HuH-7.5 (cell line): ENCODE measurements at places on chromosomes 5 and 9.

DNA sequence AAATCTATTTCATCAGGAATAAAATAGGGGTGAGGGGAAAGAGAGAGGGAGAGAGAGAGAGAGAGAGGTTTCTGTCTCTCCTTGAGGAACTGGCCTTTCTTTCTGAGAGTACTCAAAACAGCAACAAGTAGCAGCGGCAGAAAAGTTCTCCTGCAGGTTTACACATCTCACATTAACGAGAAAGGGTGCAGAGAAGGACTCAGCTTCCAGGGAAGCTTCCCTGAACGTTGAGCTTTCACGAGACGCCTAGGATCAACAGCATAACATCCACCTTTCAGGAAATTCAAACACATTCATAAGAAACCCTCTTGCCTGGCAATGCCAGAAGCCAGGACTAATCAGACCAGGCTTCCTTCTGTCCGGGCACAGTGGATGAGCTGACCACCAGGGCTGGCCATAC, 162.9 kb downstream of the ZDHHC21 start:
- no peak for DNase-seq

DNA sequence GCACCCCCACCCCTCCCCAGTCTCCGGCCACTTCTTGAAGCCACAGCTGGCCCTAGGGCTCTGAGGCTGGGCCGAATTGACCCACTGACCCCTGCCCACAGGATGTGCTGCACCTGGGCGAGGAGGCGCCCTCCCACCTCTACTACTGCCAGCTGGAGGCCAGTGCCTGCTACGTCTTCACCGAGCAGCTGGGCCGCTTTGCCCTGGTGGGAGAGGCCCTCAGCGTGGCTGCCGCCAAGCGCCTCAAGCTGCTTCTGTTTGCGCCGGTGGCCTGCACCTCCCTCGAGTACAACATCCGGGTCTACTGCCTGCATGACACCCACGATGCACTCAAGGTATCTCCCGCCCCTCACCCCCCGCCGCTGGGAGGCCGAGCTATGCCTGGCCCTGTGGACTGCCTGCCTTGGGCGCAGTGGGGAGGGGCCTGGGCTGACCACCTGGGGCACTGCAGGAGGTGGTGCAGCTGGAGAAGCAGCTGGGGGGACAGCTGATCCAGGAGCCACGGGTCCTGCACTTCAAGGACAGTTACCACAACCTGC, 21.3 kb downstream of the HK3 start:
- no peak for DNase-seq

DNA sequence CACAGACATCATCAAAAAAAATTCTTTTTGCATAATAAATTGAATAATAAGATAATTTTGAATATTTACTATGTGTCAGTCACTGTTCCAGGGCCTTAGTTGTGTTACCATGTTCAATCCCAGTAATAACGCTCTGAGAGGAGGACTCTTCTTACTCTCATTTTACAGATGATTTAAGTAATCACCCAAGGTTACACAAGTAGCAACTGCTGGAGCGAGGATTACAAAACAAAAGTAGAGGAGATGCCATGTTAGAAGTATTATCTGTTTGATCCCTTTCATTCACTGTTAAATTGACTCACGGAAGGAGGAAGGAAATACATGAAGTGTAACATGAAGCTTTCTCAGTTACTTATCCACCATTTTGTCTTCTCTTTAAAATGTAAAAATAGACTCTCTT, 412.8 kb downstream of the NFIB start:
- no peak for DNase-seq

DNA sequence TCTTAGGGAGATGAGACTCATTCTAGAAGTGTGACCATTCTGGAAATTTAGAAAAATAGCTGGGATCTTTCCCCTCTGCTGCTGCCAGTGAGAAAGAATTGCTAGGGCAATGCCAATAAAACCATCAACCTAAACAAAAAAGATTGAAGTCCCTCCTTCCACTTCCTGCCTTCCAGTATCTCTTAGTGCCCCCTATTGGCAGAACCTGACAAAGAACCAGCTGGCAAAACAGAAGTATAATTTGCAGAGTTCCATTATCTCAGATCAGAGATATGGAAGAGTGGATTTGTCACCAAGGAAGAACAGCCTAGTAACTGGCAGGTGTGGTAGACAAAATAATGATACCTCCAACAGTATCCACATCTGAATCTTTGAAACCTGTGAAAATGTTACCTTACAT, 13.8 kb upstream of the PLCXD3 start:
- DNase-seq = no peak

- no peak for DNase-seq
Observed at GRCh38 chr5:123855609-123856008, 343.6 kb downstream of the CSNK1G3 start.

DNA sequence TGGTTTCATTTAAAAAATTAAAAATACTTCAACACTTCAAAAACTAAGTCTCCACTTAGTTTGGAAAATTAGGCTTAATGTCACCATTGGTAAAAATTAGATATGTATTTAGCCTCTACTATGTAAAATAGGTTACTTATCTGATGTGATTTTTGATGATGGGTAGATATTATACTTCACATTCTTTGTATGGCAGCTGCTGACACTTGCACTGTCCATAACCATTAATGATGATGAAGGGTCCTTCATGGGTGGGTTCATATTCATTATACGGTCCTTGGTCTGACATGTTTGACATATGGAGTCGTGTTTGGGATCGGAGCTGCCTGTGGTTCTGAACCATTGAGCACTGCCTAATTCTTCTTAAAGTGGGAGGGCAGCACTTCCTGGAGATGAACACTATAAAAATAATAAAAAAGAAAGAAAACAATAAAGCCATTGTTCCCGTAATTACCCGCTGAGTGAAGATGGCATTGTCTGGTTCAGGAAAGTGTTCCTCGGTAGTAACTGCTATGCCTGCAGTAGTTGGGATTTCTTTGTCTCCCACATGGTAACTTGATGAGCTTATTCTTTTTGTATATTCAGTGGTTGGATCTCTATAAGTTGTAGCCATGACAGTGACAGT, 2.2 kb downstream of the LRRTM2 start:
- DNase-seq = no peak

DNA sequence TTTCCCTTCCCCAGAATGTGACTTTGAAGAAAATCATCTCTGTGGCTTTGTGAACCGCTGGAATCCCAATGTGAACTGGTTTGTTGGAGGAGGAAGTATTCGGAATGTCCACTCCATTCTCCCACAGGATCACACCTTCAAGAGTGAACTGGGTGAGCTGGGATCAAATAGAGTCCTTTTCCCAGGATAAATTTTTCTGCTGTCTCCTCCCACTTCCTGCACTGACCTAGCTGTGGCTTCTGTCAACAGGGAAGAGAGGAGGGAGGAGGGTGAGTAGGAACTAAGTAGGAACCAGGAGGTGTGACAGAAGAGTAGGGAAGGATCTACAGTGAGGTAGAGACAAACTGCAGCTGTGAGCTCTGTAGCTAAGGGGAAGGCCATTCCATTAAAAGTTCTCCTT, 69.3 kb downstream of the MAMDC2 start:
- DNase-seq = no peak

DNA sequence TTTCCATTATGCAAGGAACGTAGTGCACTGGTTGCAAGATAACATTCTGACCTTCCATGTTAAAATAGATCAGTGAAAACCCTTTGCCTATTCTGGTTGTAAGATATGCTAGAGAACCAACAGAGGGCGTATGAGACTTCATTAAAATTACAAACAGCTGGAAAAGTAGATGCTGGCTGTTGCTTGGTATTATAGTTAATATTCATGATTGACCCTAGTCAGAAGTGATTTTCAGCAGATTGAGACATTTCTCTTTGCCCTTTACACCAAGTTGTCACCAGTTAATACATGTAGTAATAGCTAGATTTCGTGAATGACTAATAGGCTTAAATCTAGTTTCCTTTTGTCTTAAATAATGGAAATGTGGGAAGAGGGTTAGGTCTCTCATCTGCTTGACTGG, 13.8 kb upstream of the FGF18 start:
- DNase-seq = no peak

DNA sequence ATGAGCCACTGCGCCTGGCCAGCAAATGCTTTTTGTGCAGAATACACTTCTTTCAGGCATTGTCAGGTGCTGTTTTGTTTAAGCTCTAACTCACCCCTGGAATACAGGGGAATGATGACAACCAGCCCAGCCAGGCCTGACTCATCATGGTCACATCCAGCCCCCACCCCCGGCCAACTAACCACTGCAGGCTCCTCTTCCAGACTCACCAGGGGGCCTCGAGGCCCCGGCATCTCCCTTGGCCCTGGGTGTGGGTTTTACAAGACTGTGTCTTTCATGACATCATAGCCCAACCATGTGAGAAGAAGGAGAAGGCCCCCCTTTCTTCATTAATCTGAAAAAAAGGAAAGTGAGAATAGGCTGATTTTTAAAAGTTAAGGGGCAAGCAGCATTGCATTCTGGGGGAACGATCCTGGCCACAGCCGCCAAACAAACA, 35.5 kb downstream of the OLFML2A start:
- no peak for DNase-seq

GRCh38 chr5:140113180-140113698, 670 bp upstream of the PURA start:
- DNase-seq = peak; percentile 22

- no peak for DNase-seq
Observed at GRCh38 chr9:115328228-115328627, 210.3 kb upstream of the TNC start.

DNA sequence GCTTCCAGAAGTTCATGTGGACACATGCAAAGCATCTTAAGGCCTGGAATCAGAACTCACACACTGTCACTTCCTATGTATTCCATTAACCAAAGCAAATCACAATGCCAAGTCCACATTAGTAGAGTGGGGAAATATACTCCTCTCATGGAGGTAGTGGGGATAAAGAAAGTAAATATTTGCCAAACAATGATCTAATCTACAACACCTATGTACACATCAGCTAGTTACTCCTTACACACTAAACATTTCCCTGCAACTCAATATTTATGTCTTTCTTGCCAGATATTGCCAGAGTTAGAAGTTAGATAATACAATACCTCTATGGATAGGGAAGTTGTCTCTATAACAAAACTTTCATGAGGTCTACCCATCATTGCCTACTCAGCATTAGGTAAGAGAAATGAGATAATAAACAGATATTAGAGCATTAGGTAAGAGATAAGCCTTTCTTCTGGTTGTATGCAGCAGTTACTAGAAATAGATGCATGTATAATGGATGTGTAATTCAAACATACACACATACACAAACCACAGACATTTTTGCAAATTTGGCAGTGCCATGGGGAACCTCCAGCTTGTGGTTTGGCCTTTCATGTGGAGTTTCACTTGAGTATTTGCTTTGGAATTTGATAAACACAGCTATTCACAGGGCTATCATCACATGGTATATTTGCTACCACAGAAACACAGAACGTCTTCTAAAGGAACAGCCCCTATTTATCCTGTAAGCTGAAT, 196.5 kb downstream of the TLE1 start:
- DNase-seq = peak; percentile 58

GRCh38 chr9:122036408-122036807, 56.7 kb downstream of the TTLL11 start:
- no peak for DNase-seq

GRCh38 chr5:89457411-89458331, 574.7 kb upstream of the MEF2C start:
- DNase-seq = no peak

DNA sequence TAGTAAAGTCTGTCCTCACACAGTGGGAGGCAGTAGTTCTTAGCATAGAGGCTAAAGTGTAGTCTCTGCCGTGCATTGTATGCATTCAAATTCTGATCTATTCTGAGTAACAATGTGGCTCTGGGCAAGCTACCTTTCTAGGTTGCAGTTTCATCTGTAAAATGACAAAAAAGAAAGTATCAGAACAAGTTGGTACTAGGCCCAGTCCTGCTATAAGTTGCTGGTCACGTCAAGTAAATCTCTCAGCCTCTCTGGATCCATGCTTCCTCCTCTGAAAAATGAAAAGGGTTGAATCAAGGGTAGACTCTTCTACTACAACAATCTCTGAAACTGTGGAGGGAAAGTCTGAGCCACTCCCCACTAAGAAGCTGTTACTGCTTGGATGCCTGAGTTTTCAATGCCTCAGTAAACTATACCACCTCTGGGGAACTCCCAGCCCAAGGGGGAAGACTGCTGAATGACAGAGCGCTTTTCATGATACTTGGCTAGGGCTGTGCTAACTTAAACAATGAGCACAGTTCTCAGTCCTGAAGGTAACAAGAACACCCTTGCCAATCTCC, 34.5 kb upstream of the SPARC start:
- no peak for DNase-seq

DNA sequence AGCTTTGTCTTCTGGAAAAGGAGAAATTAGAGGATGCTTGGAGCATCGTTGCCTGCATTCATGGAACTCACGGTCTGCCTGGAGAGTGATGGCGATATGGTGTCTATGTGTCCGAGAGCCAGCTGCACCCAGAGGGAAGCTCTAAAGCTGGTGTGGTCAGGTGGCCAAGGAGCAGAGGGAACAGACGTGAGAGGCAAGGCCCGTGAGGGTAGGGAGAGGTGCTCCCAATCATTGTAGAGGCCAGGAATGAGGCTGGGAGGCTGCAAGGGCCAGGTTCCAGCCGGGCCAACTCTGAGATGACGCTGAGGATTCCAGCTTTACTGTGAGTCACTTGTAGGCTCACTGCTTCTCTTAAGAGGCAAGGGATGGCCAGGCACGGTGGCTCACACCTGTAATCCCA, 7.6 kb downstream of the FGD3 start:
- no peak for DNase-seq

DNA sequence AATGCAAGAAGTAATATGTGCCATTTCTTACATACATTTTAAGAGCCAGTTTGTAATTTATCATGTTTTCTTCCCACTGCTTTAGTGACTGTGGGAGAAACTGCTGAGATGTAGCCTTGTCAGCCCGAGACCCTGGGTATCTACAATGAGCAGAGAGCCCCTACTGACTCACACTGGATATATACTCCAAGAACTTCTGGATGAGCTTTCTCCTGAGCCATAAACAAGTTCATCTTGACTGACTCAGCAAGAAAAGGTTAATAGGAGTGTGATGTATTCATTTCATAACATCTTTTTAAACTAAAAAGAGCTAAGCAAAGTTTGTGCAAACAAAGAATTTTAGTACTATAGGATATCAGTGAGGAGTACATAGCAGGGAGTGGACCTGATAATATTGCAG, 182.5 kb downstream of the EDIL3 start:
- no peak for DNase-seq

DNA sequence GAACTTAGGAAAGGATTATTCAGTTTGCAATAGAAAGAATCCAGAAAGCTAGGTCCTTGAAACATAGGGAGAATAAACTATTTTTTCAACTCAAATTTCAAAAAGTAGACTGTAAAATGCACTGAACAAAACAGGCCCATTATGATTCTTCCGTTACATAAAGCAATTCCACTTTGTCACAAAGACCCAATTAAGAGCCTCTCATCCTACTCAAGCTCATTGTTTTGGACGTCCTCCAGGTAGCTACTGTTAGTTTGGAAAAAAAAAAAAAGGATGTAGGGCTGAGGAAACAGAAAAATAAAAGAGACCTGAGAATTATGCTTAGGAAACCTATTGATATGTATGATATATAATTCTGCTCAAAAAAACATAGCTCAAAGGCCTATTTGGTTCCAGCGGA, 74.0 kb downstream of the DIRAS2 start:
- DNase-seq = no peak

DNA sequence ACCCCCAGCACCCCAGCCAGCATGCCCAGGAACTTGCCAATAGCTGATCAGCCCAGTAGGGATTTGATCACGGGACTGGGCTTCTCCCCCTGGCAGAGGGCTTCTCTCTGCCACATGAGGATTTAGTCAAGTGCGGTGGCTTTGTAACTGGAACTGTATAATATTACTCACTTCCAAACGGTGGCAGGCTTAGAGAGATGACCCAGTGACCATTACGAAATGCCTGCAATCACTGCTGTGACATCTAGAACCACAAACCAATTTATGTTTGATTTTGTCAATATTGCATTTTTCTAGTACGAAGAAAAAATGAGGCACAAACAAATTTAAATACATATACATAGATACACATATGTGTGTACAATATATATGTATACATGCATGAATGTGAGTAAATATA, 192.1 kb downstream of the ERCC6L2 start:
- peak; percentile 34 for DNase-seq
